ENCODE measurements at places on chromosomes 12 and 14.

- DNase-seq: peak; percentile 15
Measured at GRCh38 chr12:50057000-50057841, at the start of gene ASIC1. TSS of gene ASIC1 (plus strand) at chr12:50057596. CDS start at chr12:50058767, 1,171 bp downstream.

DNA sequence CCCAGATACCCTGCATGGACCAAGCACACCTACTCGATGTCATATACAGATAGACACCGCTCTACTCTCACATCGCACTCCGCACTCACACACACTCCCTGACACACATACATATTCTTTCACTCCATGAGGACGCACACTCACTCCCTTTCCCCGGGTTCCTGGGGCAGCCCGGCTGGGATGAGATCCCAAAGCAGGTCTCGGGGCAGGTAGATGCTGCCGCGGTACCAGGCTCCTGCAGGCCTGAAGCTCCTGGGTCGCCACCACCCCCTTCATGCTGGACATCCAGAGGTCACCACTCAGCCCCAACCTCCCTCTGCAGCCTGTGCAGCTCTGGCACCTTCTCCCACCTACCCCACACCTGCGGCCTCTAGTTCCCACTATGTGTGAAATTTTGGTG, 2.3 kb downstream of the C1QL4 start:
- DNase-seq: no peak

- no peak for DNase-seq
Measured at GRCh38 chr14:69424149-69424923, 25.8 kb downstream of the SLC39A9 start.

DNA sequence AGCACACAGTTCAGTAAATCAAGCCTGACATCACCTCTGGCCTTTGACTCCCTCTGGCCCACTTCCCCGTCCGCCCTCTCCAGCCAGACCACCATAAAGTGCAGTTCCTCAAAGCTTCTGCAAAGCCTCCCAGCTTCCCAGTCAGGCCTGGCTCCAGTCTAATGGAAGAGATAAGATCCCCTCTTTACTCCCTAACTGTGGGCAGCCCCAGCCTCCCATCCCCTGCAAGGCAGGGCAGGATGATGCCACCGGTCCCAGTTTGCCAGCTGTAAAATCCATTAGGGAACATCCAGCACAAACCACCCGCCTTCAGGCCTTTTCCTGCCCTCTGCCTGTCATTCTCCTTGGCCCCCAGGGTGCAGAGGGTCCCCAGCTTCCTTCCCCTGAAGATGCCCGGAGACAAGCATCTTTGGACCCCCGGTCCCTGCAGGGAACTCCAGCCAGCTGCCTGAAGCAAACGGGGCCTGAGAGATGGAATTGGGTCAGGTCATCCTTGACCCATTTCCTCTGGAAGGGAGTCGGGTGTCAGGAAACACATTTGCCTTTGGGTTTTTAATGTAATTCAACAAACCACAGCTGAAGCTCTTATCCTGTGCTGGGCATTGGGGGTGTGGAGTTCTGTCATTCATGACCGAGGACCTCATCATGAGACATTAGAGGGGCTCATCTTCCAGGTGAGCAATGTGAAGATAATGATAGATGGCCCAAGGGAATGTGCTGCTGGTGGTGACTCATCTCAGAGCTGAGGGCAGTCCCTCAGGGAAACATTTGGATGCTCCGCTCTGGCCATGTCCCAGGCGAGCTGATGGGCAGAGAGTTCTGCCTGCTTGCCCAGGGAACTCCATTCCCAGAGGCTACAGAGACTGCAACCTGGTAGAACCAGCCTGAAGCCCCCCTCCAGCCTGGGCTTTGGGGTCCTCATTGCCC, 93.8 kb upstream of the CLMN start:
- no peak for DNase-seq

GRCh38 chr14:96191353-96191752, 13.3 kb upstream of the BDKRB2 start:
- DNase-seq: no peak

GRCh38 chr14:50813544-50813863, 17.5 kb downstream of the NIN start:
- DNase-seq: no peak

- DNase-seq: no peak
Measured at GRCh38 chr14:73208390-73208789, 28.9 kb upstream of the PAPLN start.

- peak; percentile 13 for DNase-seq
Measured at GRCh38 chr14:34059925-34060650, 109.2 kb upstream of the EGLN3 start.

DNA sequence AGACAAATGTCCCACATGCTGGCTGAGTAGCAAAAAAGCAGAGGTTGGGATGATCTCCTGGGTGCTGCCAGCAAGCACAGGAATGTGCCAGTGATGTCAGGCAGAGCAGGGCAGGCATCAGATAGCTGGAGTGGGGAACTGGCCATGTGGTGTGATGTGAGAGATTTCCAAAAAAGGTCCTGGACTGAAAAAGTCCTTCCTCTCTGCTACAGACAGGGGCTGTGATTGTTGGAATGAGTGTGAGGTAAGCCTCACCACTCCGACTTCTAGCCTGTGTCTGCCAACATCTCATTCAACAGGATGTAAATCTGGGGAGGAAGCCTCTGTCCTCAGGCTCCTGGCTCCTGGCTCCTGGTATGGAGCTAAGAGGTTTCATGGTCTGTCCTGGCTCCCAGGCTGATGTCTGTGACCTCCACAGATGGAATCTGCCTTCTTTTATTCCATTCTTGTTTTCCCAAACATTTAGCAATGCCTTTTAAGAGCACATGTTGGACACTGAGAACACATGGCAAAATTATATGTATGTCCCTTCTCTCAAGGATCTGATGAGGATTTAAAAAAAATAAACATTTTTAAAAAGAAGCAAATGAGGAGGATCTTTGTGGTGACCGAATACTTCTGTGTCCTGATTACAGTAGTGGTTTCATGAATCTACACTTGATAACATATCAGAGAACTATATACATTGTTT, 50.1 kb upstream of the STK38L start:
- no peak for DNase-seq

DNA sequence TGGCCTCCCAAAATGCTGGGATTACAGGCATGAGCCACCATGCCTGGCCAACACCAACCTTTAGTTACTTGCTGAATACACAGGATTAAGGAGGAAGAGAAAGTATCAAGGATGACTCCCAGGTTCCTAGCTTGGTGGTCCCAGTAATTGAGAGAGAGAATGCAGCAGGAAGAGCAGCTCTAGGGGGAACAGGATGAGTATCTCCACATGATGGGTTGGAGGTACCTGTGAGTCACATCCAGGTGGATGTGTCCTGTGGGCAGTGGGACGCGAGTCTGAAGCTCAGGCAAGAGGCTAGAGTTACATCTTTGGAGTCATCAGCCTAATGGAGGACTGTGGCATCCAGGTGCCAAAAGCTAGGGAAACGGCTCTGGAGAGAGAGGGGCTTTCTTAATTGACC, 47.1 kb downstream of the MDM2 start:
- DNase-seq: no peak

- no peak for DNase-seq
Measured at GRCh38 chr12:104304261-104305009, 896 bp downstream of the EID3 start.

DNA sequence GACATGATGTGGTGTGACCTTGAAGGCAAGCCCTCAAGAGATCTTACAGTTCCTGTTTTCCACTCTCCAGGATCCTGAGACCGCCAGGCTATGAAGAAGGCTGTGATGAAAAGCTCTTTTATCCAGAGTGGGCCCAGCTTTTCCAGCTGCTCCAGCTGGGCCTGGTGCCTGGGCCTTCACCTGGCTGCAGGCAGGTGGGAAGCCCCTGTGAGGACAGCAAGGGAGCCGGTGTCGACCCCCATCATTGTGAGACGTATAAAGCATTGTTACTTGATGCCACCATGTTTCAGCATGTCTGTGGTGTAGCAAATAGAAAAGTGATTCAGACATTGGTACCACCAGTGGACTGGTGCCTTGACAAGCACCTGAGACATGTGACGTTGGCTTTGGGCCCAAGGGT, 190.2 kb downstream of the KIF26A start:
- DNase-seq: no peak

- DNase-seq: no peak
Measured at GRCh38 chr12:65867394-65867793, 43.1 kb downstream of the HMGA2 start.

GRCh38 chr12:96248136-96248931, 54.2 kb downstream of the ELK3 start:
- no peak for DNase-seq

Data from stimulated activated CD8-positive, alpha-beta memory T cell treated with anti-CD3 and anti-CD28 coated beads, Interleukin-15, amount 100 ng/mL, for 4 hours (primary cell).